ENCODE measurements at places on chromosomes 12 and 14. TPM values are rescaled to one million over a fixed set of nuclear protein-coding genes. Genes with fewer than 3 reads are reported as not detected.

DNA sequence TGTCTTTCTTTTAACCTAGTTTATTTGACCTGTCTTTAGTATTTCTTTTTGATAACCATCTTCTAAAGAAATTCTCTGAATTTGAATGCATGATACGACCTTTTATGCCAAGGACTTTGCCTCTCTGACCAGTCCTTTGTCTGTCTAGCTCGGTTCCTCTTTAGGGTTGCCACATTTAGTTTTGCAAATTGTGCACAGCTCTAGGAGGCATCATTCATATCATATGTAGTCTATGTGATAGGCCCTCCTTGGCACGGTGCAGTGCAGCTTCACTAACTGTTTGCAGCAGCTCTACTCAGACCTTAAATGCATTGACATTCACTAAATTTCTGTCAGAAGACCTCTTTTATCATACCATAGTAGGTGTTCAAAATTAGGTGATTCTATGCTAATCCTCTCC is 75.6 kb downstream of the USP15 start:
- no peaks in the 10 kb centered on the region for H3K27me3 ChIP-seq
- H3K4me1 ChIP-seq = peaks cover 32% of the 10 kb centered on the region
- no peak overlapping the region for H3K4me3 ChIP-seq
- no peak overlapping the region for H3K27ac ChIP-seq
- no peak for DNase-seq
- H3K36me3 ChIP-seq = peaks cover 78% of the 10 kb centered on the region

- no peak overlapping the region for H3K27ac ChIP-seq
- H3K4me3 ChIP-seq = no peak overlapping the region
- H3K36me3 ChIP-seq = no peaks in the 10 kb centered on the region
- H3K27me3 ChIP-seq = no peaks in the 10 kb centered on the region
- H3K4me1 ChIP-seq = no peaks in the 10 kb centered on the region
Measured at GRCh38 chr12:104263580-104264358, 39.8 kb upstream of the EID3 start.

Gene PTHLH
- not detected for total RNA-seq

GRCh38 chr12:64387197-64387816 is 3.3 kb downstream of the C12orf56 start:
- H3K4me1 ChIP-seq = peaks cover 43% of the 10 kb centered on the region
- peaks cover 7% of the 10 kb centered on the region for H3K36me3 ChIP-seq
- H3K27ac ChIP-seq = peak overlapping the region; percentile 73
- H3K27me3 ChIP-seq = peaks cover 19% of the 10 kb centered on the region
- no peak for DNase-seq

Measured in activated CD4-positive, alpha-beta T cell treated with anti-CD3 and anti-CD28 coated beads, Interleukin-2, amount 10 ng/mL, durations not matched to agents 7 days and 5 days (primary cell).